ENCODE measurements at places on chromosomes 13 and 19.
A peak's percentile ranks its signal among the peaks of the same experiment; 100 is the strongest.

- no peak for DNase-seq
These were observed 6.4 kb downstream of the KLF16 start for GRCh38 chr19:1856698-1857603.

GRCh38 chr19:640161-640558, 481 bp downstream of the FGF22 start:
- DNase-seq: no peak

GRCh38 chr19:11872624-11873023, 15.0 kb upstream of the ZNF69 start:
- DNase-seq: no peak

GRCh38 chr19:7200736-7201135, 93.5 kb downstream of the INSR start:
- DNase-seq: no peak

DNA sequence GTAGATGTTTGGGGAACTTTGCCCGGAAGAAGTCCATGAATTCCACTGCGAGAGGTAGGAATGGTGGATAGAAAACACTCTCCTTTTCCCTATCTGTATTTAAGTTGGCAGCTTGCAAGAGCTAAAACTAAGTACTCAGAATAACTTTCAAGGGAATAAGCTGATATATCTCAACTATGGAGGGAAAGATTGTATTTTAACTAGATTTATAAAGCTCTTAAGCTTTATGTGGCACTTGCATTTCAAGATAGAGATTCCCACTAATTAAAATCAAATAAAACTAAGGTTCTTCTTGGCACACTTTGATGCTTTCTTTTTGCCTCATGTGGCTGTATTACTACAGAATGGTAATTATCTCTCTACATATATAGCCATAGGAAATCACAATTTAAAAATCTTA, 149.7 kb upstream of the STARD13 start:
- no peak for DNase-seq

DNA sequence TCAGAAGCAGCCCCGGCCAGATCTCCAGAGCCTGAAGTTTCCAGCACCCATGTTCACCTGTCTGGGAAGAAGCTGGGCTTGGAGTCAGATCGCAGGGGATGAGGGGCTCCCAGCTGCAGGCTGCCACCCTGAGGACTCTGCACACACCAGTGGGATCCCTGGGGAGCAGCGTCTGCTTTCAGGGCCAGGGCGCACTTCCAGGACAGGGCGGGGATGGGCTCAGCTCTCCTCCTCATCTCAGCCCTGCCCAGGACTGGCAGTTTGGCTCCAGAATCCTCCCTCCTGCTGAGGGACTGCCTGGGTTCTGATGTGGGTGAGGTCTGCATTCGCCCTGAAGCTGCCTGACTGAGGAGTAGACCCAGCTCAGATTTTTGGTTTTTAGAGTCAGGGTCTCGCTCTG, 3.5 kb downstream of the SLC7A9 start:
- no peak for DNase-seq

- no peak for DNase-seq
These were observed 32.2 kb downstream of the CNMD start for GRCh38 chr13:52707375-52707774.

DNA sequence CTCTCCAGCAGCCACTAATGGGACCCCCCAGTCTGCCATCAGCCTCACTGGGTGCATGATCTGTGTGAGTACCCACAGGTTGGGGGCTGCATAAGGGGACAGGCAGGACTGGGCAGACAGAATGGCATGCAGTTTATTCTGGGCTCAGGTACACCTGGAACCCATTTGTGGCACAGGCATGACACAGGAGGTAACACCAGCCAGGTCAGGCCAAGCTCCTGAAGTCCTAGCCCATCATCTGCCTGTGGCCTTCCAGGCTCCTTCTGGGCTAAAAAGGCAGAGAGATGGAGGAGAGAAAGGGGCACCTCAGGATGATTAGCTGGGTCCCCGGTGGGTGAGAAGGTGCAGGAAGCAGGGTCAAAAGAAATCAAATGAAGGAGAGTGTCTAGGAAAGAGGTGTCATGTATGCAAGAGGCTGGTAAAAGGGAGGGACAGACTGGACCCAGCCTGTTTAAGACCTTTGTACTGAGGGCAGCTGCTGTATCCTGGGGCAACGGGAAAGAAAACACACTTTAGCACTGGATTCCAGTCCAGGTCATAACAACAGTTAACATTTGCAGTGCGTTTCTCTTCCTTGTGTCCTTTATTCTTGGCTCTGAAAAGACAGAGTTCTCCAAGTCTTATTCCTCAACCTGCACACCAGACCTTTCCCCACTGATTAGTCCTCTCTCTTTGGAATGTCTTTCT, 20.2 kb upstream of the DGKH start:
- DNase-seq: no peak

- DNase-seq: no peak
These were observed 562.1 kb upstream of the PCDH9 start for GRCh38 chr13:67792151-67792676.

- no peak for DNase-seq
These were observed 92.9 kb downstream of the DNAJC15 start for GRCh38 chr13:43116242-43116641.

DNA sequence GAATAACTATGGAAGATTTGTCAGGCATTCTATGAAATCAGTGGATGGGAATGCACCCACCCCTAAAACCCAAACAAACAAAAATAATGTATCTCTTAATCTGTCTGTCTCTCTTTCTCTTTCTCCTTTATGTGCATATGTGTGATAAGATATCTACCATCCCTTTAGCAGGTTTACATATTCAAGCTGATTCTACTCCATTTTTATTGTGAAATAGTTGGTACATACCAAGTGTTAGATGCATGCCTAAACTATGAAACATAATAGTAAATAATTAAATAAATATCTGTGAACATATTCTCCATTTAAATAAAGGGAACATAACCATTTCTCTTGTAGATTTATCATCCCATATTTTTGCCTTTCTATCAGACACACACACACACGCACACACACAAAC, 121.8 kb upstream of the PCDH9 start:
- no peak for DNase-seq

- no peak for DNase-seq
These were observed 9.2 kb downstream of the U2AF2 start for GRCh38 chr19:55663846-55664536.

GRCh38 chr19:9967326-9967725, 31.0 kb upstream of the OLFM2 start:
- no peak for DNase-seq

- DNase-seq: no peak
These were observed 104.9 kb upstream of the ABCC4 start for GRCh38 chr13:95406176-95406575.

DNA sequence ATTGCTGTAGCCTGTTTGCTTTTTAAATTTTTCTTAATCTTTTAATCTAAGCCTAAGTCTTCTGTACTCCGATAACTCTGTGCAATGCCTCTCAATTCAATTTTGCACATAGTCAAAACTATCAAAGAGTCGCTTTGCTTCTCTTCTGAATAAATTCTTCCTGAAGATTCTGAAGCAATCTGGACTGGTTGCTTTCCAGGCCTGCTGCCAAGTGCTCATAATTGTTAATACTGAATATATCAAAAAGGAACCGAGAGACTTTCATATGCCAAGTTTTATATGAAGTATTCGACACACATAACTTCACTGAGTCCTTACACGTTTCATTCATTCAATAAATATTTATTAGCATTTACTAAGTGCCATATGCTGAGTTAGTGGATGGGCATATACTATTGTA, 91.3 kb downstream of the EDNRB start:
- DNase-seq: no peak

GRCh38 chr13:79776531-79777295, 295.8 kb downstream of the NDFIP2 start:
- no peak for DNase-seq

- DNase-seq: no peak
These were observed 16.2 kb downstream of the CLEC11A start for GRCh38 chr19:50739132-50739913.

DNA sequence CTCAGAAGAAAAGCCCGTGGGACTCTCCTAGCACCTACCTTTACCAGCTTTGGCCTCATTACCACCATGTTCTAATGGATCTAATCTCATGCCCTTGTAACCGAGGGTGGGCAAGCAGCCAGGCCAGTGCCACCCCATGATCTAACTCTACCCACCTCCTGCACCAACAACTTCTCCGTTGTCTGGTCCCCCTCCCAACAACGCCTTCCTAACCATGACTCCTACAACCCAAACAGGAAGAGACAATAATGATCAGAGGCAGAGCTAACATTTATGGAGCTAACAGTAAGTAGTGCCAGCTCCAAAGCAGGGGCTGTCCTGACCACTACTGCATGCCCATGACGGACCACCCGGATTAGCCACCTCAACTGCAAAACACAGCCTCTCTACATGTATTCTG, 3.5 kb downstream of the USP12 start:
- no peak for DNase-seq

GRCh38 chr13:52104624-52105023, 24.2 kb downstream of the NEK5 start:
- DNase-seq: no peak

DNA sequence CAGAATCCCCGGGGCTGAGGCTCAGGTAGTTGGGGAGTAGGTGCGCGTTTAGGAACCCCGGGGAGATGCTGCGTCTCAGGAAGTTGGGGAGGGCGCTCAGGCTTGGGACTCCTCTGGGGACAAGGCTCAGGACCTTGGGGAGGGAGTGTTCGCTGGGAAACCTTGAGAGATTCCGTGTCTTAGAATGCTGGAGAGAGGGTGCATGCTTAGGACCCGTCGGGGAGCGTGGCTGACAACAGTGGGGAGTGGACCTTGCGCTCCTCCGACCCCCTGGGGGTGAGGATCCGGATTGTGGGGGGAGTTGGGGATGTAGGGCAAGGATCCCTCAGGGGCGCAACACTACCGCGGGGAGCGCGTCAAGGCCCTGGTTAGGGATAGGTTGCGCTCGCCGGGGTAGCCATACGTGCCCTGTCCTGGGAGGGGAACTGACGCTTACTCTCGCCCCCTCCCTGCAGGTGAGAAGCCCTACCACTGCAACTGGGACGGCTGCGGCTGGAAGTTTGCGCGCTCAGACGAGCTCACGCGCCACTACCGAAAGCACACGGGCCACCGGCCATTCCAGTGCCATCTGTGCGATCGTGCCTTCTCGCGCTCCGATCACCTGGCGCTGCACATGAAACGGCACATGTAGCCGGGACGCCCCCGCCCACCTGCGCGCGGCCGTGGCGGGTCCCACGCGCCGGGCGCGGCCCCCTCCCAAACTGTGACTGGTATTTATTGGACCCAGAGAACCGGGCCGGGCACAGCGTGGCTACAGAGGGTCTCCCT, 2.0 kb downstream of the KLF2 start:
- peak; percentile 46 for DNase-seq

DNA sequence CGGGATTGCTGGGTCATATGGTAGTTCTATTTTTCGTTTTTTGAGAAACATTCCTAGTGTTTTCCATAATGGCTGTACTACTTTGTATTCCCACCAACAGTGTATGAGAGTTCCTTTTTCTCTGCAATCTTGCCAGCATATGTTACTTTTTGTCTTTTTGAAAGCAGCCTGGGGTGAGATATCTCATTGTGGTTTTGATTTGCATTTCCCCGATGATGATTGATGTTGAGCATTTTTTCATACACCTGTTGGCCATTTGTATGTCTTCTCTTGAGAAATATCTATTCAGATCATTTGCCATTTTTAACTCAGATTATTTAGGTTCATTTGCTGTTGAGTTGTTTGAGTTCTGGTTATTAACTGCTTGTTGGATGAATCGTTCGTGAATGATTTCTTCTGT, 18.5 kb upstream of the ATP12A start:
- DNase-seq: no peak

GRCh38 chr13:101982903-101983302, 418.9 kb downstream of the FGF14 start:
- no peak for DNase-seq

GRCh38 chr13:44165889-44166496, 207.6 kb upstream of the SERP2 start:
- DNase-seq: no peak

DNA sequence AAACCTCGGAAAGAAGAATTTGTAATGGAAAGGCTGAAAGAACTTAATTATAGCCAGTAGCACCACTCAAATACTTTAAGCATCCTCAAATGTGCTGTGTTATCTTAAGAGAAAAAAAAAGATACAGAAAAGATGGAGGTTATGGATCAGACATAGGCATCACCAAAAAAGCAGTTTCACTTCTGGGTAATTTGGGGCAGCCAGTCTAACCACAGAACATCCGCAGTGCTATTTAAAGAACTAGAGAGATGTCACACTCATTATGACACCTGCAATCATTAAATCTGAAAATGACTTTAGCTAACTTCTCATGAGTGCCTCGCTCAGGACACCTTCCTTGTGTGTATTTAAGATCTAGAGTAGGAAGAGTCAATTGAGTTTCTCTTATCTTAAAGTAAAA, 211.8 kb downstream of the RBM26 start:
- peak; percentile 38 for DNase-seq

DNA sequence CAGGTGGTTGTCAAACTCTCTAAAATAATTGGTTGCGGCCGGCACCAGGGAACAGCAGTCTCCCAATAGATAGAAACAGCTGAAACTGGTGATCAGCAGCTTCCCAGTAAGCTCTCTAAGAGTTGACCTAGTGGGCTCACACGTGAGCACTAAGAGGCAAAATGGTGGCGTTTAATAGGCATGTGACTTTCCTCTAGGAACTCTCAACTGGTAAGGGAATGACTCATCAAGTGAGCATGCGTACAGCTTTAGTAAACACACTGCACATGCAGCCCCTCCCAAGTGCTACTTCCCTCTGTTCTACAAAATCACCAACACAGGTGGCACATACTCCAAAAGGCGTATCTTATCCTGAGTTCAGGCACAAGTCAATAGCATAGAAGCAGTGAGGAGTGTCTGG, 41.7 kb downstream of the TNFSF11 start:
- DNase-seq: no peak

DNA sequence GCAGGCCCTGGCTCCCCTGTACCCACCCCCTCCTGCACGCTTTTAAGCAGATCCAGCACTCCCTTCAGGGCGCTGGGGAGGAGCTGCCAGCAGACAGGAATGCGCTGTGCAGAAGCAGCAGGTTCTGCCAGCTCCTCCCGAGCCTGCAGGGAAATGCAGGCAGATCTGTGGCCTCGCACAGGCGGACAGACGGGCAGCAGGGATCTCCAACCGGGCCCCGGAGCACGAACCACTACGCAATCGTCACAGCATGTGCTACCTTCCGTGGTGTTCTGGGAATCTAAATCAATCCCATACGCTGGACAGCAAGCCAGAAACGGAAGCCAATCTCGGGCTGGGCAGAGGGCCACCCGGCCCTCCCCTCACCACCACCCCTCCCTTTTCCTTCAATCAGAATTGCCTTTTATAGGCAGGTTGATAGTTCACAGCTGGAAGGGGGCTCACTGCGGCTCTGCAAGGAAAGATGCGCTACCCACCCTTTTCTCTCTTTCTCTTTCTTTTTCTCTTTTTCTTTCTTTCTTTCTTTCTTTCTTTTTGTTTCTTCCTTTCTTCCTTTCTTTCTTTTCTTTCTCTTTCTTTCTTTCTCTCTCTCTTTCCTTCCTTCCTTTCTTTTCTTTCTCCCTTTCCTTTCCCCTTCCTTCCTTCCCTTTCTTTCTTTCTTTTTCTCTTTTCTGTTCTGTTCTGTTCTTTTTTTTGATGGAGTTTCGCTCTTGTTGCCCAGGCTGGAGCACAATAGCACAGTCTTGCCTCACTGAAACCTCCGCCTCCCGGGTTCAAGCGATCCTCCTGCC, 99.9 kb downstream of the GNG7 start:
- DNase-seq: no peak

GRCh38 chr19:7224209-7224686, 70.0 kb downstream of the INSR start:
- DNase-seq: no peak

Measured in central memory CD8-positive, alpha-beta T cell (primary cell).